ENCODE measurements at places on chromosomes 3 and 15.
A peak's percentile ranks its signal among the peaks of the same experiment; 100 is the strongest.

GRCh38 chr3:190528706-190529105 lies 14.8 kb downstream of the IL1RAP start:
- no peak for DNase-seq

DNA sequence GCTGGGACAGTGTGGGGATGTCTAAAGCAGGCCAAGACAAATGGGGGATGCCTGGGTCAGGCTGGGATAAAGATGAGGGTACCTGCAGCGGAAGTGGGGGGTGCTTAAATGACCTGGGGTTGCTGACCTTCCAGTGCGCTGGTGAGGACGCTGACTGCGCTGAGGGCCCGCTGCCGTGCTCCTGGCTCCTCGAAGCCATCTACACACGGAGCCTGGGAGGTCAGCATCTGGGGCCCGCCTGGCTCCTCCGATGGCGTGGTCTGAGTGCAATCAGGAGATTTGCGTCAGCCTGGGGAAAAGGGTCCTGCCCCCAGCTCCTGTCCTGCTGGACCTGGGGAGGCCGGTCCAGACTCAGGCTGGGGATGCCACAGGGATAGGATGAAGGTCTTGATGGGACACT lies 50.7 kb downstream of the SCN5A start:
- DNase-seq: no peak

DNA sequence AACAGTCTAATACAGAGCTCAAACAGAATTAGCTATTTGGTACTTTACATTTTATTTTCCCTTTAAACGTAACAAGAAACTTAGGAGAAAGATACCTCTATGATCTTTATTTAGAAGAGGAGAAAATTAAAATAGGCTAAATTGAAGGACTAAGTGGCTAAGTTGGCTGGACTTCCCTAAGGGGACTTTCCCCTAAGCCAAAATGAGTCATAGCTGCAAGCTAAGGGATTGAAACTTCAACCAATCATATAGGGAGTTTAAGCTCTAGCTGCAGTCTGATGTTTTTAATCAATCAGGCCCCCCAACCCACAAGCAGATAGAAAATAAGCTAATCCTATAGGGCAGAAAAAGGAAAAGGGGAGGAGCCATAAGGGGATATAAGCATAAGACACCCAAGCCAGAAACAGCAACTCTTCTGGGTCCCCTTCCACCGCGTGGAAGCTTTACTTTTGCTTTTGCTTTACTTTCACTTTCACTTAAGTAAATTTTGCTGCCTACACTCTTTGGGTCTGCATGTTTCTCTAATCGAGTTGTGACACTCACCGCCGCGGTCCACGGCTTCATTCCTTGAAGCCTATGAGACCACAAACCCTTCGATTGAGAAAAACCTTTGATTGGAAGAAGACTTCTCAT lies 1108.5 kb upstream of the EPHA6 start:
- no peak for DNase-seq

- no peak for DNase-seq
Observed at GRCh38 chr3:181425074-181425473, 286.7 kb upstream of the SOX2 start.

DNA sequence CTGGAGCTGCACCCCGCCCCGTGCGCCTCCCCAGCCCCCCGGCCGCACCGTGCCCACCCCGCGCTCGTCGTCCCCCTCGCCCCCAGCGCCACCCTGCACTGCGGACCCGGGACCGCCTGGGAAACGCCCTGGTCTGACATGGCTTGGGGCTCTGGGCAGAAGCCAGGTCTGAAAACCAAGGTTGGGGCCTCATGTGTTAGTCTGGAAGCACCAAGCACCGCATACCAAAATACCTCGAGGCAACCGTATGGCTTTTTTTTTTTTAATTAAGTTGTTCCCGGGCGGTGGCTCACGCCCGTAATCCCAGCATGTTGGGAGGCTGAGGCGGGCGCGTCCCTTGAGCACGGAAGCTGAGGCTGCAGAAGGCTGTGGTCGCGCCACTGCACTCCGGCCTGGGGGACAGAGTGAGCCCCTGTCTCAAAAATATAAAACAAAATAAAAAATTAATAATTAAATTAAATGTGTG lies 91.5 kb upstream of the CHD2 start:
- no peak for DNase-seq

- DNase-seq: peak; percentile 64
Observed at GRCh38 chr15:89645680-89646079, 9.6 kb downstream of the KIF7 start.

- no peak for DNase-seq
Observed at GRCh38 chr3:152046280-152046679, 172.8 kb downstream of the SUCNR1 start.

DNA sequence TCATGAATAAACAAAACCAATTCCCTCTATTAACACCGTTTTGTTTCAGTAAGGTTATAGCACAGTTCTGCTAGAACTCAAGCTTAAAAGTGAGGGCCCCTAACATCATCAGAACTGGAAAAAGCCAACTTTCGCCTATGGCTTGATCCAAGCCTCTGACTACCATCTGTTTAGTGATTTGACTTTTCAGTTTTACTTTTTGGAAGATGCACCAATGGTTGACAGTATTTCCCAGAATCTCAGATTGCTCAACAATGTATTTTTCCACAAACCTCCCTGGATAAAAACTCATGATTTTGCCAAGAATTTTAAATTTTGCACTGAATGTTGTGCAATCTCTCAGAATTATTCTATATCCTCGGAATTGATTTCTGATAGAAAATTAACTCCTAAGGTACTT lies 190.7 kb downstream of the LSAMP start:
- no peak for DNase-seq

Measured in mesenteric fat pad (tissue), 1 donor.